ENCODE measurements at places on chromosomes 12 and 14.

DNA sequence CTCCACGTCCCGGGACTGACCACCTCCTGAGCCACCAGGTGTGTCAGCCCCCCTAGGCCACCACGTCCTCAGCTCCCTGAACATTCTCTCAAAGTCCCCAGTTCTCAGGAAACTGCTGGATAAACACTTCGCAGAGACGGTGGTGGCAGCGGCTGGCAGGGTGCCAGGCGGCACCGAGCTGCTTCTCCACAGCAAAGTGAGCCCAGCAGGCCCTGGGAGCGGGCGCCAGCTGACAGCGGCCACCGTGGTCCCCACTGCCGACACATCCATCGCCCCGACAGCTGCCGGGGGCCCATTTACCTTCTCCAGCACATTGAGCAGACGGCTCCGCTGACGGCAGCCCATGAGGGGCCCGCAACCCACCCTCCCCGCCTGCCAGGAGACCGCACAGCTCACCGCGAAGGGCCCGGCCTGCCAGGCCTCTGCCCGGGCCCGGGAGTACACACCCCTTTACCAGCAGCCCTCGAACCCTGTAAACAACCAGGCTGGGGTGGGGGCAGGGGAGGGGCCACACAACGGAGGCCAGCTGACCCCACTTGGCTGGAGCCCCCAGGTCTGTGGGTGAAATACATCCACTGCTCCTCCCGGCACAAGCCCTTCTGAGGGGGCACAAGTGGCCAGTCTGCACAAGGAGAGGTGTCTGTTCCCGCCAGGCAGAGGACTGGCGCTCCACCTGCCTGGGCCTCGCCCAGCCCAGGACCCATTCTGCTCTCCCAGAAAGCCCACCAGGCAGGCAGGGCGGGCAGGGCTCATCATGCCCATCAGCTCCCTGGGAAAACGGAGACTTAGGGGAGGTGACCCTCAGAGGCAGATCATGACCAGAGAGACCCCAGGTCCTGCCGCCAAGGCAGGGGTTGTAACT lies 10.5 kb downstream of the AKT1 start:
- no peak for DNase-seq

DNA sequence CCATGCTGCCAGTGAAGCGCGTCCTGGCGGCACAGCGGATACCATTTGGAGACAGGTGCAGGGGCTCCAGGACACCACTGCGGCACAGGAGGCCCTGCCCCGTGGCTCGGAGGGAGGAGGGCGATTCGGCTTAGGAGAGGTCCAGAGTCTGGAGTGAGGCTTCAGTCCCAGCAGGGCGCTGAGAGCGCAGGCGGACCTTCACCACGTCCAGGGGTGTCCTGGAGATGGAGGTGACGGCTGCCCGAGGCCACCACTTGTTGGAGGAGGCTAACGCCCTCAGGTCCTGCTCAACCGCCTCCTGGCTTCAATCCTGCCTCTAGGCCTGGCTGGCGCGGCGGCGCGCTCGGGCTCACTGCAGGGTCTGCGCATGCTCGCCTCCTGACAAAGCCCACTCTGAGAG lies 45.7 kb downstream of the EIF2S3B start:
- no peak for DNase-seq

DNA sequence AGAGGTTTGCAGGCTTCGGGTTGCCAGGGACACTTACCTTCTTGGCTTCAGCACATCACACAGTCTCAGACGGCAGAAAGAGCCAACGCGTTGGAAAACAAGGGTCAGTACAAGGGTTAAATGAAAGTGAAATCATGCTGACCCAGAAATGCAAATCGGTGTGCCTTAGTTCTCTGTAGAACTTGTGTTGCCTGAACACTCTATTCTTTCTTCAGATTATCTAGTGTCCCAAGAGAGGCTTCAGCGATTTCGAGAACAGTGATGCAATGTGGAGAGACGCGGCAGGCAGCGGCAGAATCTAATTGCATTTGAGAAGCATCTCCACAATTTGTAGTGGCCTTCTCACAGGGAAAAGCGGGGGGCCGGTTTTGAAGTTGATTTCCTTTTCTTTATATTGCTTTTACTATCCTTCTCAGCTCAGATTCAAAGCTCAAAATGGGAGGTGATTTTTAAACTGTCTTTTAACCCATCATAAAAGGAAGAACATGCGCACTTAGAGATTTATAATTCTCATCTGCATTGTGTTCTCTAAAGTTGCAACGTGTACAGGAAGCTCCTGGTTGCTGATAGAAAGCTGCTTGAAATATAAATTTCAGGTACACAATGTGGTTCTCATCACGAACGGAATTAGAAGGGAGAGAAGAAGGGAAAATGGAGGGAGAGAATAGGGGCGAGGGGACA lies 67.8 kb upstream of the EGLN3 start:
- DNase-seq, result no peak

DNA sequence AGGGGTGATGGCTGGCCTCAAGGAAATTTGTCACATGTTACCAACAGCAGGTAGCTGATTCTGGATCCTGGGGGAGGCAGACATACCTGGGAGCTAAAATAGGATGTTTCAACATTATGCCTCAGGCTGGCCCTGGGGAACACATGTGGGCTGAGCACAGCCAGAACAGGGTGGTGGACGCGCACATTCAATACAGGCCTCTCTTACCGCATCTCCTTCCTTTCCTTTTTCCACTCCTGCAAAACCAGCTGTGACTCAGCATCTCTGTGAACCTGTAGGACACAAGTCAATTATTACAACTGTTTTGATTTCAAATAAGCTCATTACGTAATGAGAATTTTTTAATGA lies 61.0 kb downstream of the NT5DC3 start:
- no peak for DNase-seq

DNA sequence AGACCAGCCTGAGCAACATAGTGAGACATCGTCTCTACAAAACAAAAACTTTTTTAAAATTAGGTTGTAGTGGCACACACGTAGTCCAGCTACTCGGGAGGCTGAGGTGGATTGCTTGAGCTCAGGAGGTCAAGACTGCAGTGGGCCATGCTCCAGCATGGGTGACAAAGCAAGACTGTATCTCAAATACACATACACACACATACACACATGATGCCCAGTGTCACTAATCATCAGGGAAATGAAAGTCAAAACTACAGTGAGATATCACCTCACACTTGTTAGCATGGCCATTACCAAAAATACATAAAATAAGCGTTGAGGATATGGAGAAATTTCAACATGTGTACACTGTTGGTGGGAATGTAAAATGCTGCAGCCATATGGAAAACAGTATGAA lies 33.2 kb upstream of the KICS2 start:
- DNase-seq, result no peak

DNA sequence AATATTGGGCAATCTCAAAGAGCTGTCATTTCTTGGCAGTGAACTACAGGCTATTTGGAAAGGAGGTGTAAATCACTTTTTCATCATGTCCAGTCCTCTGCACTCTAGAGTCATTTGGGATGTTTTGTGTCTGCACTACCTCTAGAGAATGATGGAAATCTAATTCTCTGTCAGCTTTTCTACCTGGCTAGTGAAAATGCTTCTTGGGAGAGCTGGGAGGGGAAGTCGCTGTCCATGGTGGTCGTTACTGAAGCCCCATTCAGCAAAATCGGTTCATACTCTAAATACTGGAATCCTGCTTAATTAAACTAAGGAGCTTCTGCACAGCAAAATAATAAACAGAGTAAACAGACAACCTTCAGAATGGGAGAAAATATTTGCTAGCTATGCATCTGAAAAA lies 251.8 kb downstream of the APAF1 start:
- DNase-seq, result no peak

DNA sequence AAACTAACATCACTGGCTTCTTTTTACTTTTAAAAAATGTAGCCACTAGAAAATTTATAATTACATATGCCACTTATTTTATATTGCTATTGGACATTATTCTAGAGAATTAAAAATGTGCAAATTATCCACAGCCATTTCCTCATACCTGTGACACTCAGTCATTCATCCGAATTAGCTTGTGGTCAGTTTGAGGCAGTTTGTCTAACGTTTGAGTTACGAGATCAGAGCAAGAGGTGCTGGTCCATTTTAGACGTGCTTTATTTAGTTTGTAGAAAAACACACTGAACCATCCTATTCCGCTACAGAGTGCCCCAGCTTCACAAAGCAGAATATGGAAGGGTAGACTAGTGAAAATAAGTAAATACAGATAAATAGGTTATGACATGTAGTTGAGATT lies 513.0 kb downstream of the NRXN3 start:
- no peak for DNase-seq

DNA sequence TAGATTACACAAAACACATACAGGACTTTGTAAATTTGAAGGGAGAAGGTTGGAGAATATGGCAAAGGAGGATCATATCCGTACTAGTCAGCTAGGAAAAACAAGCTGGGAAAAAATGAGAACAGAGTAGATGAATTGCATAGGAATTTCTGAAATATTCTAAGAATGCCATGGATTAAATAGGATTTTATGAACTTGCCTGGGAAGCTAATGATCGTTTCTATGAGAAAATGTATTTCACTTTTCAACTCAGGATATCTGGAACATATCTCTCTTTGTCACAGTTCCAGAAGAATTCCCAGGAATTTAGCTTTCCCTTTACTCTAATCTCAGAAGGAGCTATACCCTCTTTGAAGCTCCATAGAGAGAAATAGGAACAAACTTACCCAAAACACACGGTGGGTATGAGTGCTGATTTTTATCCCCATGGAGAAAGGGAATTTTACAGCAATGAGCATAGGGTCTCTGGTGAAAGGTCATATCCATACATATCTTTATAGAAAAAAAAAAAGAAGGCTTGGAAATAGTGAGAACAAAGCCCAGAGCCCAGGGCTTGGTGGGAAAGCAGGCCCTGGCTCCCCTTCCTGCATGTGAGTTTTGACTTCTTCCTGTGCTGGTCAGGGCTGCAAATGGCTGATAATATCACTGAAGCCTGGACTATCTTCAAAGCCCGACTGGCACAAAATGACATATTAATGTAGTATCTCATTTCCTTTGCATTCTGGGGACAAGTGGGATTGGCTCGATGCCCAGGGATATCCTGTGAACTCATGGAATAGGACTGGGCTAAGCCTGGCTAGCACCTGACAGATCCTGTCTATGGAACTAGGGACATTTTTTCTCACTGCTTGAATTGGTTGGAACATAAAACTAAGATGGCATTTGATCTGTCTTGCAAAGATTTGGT lies 136.3 kb downstream of the AEBP2 start:
- DNase-seq, result no peak

DNA sequence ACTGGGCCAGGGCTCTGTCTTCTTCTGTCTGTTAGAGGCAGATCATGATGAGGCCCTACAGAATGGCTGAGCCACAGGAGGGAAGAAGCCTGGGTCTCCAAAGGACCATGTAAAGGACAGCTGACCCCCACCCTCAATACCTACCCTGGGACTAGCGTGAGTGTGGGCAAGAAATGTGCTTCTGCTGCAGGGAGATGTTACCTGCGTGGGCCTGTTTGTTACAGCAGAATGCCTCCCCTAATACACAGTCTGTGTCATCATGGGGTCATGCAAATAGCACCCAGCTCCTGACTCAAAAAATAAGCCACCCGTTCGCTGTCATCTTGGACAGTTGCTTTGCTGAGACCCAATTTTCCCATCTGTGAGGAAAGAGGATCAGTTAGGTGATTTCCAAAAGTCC lies 90.6 kb downstream of the CALM1 start:
- no peak for DNase-seq

GRCh38 chr12:19205120-19205519 lies 75.6 kb downstream of the PLEKHA5 start:
- no peak for DNase-seq

DNA sequence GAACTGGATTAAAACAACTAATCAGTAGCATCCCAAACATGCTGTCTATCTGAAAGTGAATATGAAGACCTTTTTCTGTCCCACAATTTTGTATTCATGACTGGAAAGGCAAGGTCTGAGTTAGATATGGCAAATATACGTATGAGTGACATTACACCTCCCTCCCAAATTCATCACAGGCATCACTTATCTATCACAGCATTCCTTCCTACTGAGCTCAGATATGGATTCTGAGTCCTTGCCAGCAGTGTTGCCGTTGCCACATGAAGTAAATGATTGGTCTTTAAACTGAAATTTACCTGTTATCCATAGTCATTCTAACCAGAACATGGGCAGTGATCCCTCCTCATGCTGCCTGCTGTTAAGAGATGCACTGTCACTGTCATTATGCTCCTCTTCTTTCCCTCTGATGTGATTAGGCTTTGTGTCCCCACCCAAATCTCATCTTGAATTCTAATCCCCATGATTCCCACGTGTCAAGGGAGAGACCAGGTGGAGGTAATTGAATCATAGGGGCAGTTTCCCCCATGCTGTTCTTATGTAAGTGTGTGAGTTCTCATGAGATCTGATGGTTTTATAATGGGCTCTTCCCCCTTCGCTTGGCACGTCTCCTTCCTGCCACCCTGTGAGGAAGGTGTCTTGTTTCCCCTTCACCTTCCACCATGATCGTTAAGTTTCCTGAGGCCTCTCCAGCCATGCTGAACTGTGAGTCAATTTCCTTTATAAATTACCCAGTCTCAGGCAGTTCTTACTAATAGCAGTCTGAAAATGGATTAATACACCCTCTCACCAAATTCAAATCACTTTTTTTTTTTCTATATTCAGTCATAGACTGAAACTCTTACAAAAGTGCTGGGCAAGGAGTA lies 288.4 kb downstream of the NUAK1 start:
- DNase-seq, result no peak

GRCh38 chr12:128995619-128996018 lies 142.3 kb downstream of the GLT1D1 start:
- no peak for DNase-seq

DNA sequence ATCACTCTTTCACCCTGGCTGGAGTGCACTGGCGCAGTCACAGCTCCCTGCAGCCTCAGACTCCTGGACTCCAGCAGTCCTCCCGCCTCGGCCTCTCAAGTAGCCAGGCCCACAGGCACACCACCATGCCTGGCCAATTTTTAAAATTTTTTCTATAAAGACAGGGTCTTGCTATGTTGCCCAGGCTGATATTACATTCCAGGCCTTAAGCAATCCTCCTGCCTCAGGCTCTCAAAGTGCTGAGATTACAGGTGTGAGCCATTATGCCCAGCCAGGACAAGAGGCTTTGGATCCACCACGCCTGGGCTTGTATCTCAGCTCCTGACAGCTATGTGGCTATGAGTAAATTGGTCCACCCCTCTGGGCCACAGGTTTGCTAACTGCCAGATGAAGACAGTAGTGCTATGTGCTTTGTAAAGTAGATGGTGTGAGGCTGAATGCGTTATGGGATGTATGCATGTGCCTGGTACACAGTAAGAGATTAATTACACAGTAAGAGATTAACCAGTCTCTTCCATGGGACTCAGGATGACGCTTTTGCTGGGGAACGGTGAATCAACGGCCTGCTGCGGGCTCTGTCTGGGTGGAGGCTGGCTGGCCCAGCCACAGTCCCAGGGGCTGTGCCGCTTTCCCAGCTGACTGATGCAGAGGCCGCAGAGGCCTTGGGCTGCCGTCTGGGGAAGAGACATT lies 53.3 kb upstream of the NCOR2 start:
- peak; percentile 46 for DNase-seq

GRCh38 chr12:47110011-47110541 lies 30.3 kb upstream of the AMIGO2 start:
- DNase-seq, result no peak
